ENCODE measurements at places on chromosomes 2 and 18.

GRCh38 chr2:223460774-223461211 lies 141.4 kb downstream of the SCG2 start:
- DNase-seq = no peak

GRCh38 chr2:125092276-125093009 lies 1067.4 kb downstream of the CNTNAP5 start:
- DNase-seq = no peak

DNA sequence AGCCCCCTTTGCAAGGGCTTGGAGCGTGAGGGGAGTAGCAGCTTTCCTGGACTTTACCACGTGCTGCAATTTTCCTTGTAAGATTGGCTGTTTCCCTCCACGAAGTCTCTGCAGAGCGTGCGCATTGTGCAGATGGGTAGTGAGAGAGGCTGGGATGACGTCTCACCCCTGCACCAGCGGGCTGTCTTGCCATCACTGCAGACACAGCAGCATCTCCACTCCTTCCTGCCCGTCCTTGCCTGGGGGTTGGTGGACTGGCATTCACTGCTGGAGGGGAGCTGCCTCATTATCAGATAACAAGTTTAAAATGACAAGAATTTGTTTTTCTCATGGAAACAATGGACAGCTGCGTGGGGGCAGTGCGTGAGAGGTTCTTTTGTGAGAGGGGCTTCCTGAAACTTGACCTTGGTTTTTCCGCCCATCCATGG lies 45.3 kb upstream of the HS6ST1 start:
- no peak for DNase-seq

GRCh38 chr2:11168488-11168887 lies 13.2 kb downstream of the SLC66A3 start:
- DNase-seq = no peak

- no peak for DNase-seq
These were observed 300.6 kb downstream of the EIPR1 start for GRCh38 chr2:3076848-3077642.

DNA sequence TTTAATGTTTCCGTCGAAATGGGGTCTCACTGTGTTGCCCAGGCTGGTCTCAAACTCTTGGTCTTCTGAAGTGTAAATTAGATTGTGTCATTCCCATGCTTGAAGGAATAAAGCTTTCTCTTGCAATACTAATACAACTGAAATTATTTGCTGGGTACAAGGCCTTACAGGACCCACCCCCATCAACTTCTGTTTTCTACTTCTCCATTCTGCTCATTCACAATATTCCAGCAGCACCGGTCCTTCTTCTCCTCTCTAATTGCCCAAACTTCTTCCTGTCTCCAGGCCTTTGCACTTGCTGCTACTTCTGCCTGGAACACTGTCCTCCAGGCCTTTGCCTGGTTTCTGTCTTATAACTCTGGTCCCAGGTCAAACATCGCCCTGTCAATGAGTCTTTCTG lies 73.8 kb downstream of the APOB start:
- no peak for DNase-seq
